ENCODE measurements at places on chromosomes 11 and 22.

DNA sequence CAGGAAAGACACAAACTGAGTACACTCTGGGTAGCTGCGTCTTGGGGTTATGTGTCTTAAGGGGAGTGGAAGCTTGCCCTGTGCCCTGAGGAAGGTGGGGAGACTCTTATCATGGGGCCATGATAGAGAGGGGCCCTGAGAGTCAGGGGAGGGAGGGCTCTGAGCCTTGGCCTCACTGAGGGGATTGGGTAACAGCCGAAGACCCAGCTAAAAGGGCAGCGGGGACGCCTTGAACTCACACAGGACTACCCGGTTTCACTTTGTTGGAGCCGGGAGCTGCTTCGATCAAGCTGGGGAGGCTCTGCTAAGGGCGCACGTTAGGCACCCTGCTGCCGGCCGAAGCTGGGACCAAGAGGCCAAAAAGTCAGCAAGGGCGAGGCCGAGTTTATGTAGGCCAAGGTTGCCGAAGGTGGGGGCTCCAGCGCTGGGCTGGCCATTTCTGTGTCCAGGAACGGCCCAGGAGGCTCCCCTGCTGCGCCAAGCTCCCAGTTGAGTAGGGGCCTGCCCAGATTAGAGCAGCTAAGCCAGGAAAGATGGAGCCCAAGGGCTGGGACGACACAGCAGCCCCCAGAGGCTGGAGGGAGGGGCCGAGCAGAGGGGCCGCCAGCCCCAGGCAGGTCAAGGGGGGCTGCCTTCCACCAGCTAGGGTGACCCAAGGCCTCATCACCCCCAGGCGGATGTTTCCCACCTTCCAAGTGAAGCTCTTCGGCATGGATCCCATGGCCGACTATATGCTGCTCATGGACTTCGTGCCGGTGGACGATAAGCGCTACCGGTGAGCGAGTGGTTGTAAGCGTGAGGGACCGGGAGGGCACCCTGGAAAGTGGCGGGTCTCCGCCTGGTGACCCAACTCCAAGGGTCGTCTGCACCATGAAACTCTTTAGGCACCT is 2.2 kb downstream of the TBX1 start:
- DNase-seq = no peak

GRCh38 chr11:20064961-20065405 is 95.3 kb downstream of the DBX1 start:
- no peak for DNase-seq

GRCh38 chr22:28887725-28888459 is 4.5 kb downstream of the ZNRF3 start:
- DNase-seq = no peak

DNA sequence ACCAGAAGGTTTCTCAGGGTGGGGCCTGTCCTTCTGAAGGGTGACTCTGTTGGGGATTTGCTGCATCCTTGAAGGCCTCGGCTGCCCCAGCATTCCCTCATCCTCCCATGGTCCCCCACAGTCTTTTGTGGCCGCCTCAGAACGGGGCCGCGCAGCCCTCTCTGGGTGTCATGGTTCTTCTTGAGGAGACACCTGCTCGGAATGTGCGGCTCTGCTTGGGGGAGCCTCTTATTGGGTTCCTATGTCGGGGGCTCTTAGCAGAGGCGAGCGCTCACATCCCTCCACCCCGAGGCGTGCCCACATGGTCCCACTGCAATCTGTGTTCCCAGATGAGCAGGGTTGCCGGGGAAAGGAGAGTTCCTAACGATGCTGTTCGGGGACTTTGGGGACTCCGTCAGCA is 1008.4 kb downstream of the BRD1 start:
- no peak for DNase-seq

DNA sequence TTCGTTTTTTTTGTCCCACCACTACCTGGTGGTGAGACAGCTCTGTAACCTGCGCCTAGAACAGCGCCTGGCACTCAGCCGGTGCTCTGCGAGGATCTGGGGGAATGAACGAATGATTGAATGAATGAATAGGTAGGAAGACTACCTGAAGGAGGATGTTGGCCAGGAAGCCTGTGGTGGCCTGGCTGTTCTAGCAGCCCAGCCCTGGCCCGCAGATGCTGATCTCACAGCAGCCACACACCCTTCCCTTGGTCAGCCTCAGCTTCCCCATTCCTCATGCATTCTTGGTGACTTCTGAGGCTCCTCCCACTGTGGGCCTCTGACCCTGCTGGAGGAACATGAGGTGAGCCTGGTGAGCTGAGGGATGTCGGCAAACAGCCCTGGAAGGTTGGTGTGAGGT is 3.7 kb downstream of the TRPM5 start:
- no peak for DNase-seq

DNA sequence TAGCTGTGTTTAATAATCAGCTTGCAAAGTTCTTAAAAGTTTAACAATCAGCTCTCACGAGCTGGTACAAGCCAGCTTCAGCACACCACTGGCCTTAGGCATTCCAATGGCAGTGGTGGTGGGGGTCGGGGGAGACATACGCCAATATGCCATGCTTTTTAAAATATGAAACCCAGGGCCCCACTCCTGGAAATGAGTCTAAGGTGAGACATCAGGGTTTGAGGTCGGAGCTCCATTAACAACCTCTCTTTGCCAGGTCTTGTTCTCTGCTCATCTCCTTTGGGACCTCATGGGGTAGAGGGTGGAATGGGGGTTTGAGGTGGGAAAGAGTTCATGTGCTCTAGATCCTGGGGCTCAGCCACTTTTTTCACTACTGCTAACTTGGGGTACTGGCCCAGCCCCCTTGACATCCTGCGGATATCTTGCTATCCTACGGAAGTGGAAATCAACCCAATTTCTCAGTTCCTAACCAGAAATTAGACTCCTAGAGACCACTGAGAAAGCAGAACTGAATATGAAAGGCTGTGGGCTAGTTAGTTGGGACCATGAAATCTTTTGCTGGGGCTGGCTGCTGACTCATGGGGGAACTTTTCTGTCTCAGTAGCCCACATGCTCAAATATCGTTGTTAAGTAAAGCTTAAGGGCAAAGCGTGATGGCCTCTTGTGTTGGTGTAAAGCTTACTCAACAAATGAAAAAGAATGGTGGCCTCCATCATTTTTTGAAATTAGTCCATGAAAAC is 90.1 kb downstream of the PDHX start:
- DNase-seq = peak; percentile 10

GRCh38 chr11:77039491-77040400 is 5.5 kb downstream of the B3GNT6 start:
- DNase-seq = no peak

- no peak for DNase-seq
These were observed 42.5 kb downstream of the ARFGAP3 start for GRCh38 chr22:42814616-42815015.

DNA sequence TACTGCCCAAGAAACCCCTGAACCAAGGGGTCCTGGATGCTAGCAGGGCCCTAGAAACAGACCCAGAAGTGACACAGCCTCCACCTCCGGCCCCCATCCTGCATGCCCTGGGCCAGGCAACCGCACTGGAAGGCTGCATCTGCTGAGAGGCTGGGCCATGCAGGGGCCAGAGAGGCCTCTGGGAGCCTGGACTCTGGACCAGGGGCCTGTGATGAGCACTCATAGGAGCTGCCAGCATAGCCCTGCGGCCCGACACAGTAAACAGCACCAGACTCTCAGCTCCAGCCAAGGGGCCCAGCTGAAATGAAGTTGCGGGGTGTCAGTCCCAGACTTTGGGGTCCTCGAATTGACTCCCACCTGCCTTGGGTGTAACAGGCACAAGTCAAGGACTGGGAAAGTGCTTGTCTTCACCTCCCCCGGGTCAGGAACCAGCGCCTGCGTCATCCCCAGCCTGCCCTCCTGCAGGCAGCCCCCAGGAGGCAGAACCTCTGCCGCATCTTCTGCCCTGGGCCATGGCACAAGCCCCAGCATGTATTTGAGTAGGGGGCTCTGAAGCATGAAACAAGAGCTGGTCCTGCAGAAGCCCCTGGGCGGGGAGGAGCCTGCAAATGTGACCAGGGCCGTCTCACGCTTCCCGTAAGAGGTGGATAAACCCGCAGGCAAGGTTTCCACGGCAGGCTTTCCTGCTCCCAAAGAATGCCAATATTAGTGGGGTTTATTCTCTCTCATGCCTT is 25.2 kb upstream of the CCND1 start:
- DNase-seq = no peak

- DNase-seq = no peak
These were observed 13.4 kb downstream of the TSSC4 start for GRCh38 chr11:2413742-2414579.

DNA sequence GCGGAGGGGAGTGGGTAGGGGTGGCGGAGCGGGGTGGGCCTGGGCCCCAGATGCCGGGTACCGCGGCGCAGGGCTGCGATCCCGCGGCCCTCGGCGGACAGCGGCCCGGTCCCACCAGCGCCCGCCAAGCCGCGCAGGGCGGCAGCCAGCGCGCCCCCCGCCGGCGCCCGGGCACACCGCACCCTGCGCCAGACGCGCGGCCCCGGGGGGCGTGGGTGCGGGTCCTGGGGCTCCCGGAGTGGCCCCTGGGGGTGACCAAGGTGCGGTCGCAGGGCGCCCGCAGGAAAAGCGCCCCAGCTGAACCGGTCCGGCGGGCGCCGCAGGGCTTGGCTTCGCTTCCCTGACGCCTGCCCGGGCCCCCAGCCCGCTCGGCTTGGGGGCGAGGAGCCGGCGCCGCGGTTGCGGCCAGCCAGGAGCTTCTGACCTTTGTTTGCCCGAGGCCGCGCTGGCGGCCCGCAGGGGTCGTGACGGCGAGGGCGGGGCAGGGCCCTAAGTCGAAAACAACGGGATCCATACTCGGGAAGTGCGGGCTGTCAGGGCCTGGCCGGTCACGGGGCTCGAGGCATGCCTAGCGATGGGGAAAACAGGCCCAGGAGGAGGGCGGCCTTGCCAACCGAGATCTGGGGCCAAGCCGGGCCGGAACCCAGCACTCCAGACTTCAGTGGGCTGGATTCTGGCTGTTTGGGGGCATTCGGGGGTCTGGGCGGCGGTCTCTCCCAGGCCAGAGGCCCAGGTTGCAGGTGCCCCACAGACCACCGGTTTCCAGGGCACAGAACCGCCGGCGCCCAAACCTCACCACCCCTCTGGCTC is 581 bp upstream of the AP5B1 start:
- peak; percentile 40 for DNase-seq
